ENCODE measurements at places on chromosomes 4 and X.

- DNase-seq = no peak
These were observed 320.5 kb upstream of the IGFBP7 start for GRCh38 chr4:57430726-57431125.

DNA sequence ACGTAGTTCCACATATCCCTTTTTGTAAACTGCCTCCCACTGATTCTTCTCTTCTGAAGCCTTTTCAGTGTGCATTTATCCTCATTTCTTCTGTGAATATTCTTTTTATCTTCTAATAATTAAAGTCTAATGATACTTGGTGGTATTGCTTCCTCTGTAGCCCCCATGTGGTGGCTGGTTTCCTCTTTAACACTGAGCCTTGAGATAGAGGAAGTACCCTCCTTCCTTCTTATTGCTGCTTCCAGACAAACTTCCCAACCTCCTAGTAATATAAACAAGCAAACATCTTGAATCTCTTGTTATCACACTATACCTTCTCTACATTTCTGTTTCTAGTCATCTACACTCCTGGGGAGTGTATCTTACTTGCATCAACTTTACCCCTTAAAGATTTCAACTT, 310.5 kb upstream of the GIMD1 start:
- DNase-seq = peak; percentile 58

GRCh38 chr4:67054896-67055295, 490.4 kb downstream of the CENPC start:
- no peak for DNase-seq

DNA sequence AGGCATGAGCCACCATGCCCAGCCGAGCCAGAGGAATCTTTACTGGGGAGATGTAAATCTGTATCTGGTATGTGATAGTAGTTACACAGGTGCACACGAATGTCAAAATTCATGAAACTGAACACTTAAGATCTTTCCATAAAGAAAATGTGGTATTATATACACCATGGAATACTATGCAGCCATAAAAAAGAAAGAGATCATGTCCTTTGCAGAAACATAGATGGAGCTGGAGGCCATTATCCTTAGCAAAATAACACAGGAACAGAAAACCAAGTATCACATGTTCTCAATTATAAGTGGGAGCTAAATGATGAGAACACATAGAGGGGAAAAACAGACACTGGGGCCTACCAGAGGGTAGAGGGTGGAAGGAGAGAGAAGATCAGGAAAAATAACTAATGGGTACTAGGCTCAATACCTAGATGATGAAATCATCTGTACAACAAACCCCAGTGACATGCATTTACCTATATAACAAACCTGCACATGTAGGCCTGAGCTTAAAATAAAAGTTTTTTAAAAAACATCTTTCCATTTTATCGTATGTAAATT, 7.8 kb downstream of the TMEM156 start:
- no peak for DNase-seq

GRCh38 chr4:21830272-21830671, 118.3 kb downstream of the KCNIP4 start:
- no peak for DNase-seq

- DNase-seq = no peak
These were observed 31.2 kb downstream of the LRBA start for GRCh38 chr4:150983851-150984250.

DNA sequence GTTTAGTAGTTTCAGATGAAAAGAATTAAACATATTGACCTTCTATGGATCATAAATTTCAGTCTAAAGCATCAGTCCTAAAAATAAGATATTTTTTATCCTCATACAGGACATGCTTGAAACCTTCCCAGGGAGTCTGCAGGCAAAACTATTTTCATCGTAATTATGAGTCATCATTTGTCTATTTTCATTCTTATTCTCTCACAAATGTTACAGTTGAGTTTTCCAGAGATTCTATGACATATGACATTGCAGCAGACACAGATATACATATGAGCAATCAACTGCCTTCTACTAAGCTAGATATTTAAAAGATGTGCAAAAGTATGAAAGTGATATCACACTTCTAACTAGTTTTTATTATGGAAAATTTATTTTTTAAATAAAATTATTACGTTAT, 398.0 kb downstream of the MAGEB5 start:
- no peak for DNase-seq
